ENCODE measurements at places on chromosomes 2 and 18.
A peak's percentile ranks its signal among the peaks of the same experiment; 100 is the strongest.

- no peak for DNase-seq
Measured at GRCh38 chr2:73386894-73387636, 1.4 kb downstream of the ALMS1 start.

DNA sequence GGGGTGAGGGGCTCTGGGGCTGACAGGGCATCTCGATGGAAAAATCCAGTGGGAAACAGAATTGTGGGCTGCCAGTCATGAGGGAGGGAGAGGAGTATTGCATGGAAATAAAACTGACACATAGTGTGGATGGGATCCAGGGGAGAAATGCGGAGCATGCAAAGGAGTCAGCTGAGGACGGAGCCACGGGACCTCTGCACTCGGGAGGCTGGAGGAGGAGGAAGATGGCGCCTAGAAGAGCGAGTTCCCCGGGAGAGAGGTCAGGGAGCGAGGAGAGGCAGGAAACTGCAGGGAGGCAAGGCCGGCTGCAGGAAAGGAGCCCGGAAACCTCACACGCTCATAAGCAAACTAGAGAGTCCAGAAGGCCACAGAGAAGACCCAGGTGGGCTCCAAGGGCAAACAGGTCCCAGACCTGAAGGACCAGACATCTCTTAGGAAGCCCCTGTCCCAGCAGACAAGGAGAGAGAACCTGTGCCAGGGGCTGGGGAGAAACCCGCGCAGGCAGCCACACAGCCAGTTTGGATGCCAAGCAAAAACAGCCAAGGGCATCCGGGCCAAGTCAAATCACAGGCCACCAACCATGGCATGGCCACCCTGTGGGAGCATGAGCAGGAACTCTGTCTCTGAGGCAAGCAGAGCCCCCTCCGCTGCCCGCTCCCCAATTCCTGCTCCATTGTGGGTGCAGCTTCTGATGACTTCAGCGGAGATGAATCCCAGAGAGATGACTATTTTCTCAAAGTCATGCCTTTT, 218.8 kb upstream of the ID2 start:
- no peak for DNase-seq

DNA sequence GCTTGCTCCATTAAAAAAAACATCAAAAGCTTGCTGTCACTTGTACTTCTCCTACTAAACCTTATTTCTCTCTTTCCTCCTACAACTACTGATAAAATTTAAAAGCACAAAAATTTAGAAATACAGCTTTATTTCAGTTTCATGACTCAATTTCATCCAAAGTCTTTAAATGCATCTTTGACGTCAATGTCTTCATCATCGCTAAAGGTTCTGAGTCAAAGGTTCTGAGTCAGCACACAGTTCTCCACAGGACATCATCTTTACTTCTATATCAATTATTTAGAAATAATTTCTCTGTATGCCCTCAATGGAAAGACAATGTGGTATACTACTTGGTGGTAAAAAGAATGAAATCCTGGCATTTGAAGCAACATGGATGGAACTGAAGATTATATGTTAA, 163.9 kb upstream of the DNMT3A start:
- no peak for DNase-seq

- DNase-seq, result no peak
Measured at GRCh38 chr2:42386682-42387081, 25.7 kb upstream of the COX7A2L start.

DNA sequence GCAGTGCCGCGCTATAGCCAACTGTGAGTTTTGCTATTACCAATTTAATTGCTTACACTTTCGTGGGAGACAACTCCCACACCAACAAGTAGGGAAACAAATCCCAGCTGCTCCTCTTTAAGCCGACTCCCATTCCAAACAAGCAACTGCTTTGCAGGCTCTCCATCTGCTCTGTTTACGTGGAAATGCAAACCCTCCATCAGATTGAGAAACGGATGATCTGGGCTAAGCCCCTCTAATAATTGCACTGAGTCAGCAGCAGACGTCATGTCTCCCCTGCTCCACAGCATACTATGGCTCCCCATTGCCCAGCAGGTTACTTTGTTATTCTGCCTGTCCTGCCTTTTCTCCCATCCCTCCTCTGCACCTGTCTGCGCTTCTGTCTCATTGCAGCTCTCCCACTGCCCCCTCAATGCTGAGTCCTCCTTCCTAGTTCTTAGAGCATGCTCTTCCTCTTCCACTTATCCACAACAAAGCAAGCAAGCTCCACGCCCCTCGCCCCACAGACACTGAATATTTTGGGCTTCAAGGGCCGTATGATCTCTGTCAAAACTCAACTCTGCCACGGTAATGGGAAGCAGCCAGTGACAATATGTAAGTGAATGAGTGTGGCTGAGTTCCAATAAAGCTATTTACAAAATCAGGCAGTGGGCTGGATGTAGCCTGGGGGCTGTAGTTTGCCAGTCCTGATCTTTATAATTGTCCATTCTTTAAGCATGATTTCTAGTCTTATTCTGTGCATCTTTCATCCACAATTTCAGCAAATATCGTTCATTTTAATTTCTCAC, 39.5 kb upstream of the ARL4C start:
- no peak for DNase-seq

GRCh38 chr18:27861539-27861938, 315.4 kb downstream of the CDH2 start:
- DNase-seq, result no peak

- no peak for DNase-seq
Measured at GRCh38 chr2:109702250-109702985, 88.3 kb downstream of the SOWAHC start.

GRCh38 chr2:138949517-138949916, 169.3 kb upstream of the NXPH2 start:
- no peak for DNase-seq

- DNase-seq, result no peak
Measured at GRCh38 chr2:31232586-31232985, 1.4 kb upstream of the EHD3 start.

DNA sequence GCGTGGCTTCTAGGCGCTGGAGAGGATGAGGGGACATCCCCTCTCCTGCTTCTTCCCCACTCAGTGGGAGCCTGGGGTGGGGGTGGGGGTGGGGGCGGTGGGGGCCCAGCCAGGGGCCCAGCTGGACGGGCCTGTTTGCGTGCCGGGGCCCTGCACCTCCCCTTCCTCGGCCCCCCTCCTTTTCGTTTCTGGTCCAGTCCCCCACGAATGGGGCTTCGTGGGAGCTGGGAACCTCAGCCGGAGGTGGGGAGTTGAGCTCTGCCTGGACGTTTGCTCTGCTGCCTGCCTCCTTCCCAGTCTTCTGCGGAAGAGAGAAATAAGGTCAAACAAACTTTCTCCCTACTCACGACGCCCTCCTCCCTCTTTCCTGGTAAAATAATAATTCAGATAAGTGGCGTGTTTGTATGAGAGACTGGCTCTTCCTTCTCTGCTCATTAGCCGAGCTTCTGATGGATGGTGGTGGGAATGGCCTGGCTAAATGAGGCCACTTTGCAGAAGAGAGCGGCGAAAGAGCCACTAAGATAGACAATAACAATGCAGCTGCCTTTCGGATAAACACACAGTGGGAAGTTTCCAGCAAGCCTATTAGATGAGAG, 782 bp downstream of the MTA3 start:
- peak; percentile 12 for DNase-seq

GRCh38 chr2:10792660-10793400, 19.8 kb downstream of the PDIA6 start:
- no peak for DNase-seq

DNA sequence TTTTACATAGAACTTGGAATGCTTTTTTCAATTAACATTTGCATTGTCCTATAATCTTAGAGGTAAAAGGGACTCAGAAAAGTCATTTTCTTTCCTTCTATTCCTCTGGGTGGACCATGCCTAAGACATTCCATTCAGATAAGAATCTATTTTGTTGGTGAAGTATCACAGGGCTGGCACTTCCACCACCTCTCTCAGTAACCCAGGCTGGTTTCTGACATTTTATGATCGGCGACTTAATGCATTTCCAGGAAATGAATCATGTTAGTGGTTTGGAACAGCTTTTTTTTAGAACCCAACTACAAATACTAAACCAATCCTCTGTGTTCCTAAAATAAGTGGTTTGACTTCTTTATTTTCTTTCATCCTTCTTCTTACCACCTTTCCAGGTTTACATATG, 27.0 kb downstream of the GAD1 start:
- DNase-seq, result no peak

DNA sequence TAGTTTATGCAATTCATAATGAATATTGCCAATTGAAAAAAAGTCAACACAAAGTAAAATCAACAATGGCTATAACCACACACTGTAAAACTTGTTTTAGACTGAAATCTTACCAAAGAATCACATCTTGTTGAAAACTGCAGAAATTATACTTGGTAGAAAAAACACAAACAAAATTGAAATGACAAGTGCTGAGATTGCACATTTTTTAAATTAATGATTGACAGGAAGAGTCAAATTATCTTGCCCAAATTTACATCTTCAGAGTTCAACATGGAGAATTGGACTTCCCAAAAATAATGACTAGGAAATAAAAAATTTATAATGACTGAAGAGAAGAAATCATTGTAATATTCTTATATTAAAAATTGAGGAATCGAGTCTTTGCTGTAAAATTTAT, 84.6 kb upstream of the TTC39C start:
- no peak for DNase-seq

Data from activated naive CD4-positive, alpha-beta T cell treated with anti-CD3 and anti-CD28 coated beads, Interleukin-2, amount 50 U/mL, for 72 hours (primary cell).